ENCODE measurements at places on chromosomes 7 and 10.

- no peak for DNase-seq
Measured at GRCh38 chr7:1572111-1572822, 2.4 kb upstream of the PSMG3 start.

DNA sequence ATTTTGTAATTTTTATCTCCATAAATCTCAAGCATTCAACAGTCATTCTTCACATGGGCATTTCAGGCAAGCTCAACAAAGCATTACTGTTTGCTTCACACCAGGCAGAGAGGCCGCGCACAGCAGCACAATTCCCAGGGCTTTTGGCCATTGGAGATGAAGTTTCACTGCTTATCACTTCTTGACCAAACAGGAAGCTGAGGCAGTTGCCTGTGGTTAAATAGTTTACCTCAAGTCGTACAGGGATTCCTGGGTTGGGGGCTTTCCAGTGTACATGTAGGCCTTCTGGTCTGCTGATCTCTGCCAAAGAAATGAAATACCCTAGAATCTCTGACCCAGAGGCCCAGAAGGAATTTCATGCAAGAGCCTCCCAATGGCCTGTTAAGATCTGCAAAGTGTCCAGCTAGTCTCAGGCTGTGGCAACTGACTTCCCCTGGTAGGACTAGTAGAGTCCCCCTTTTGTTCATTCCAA lies 11.2 kb upstream of the PRDX3 start:
- DNase-seq, result no peak

GRCh38 chr10:79229071-79229541 lies 118.2 kb upstream of the PPIF start:
- no peak for DNase-seq

DNA sequence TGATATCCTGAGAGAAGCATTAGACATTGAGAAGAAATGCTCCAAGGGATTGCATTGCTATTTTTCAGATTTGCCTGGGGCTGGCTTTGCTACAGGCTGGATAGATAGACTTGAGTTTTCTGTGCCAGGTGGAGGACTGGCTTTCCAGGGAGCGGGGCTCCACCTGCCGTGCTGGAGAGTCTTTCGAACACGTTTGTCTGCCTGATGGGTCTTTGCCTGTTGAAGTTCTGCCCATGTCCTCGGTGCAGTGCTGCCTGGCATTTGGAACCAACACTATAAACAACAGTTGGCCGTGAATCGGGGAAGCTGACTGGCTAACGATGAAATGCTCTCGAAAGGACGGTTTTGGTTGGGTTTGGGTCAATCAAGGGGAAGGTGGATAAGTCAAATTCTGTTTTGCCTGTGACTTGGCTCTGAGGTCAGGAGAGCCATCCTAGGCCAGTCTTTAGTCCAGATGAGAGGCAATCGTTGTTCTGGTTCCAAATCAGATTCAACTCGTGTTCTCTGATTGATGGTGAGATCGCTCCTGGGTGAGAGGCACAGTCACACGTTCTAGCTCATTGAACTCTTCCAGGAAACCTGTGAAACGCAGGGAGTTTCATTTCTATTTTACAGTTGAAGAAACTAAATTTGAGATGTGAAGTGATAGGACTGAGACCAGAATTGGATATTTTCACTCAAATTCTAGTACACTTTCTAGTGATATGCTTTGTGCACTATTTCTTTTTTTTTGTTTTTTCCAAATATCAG lies 599.0 kb downstream of the TYW1 start:
- no peak for DNase-seq

Data from activated naive CD8-positive, alpha-beta T cell treated with anti-CD3 and anti-CD28 coated beads, Interleukin-2, amount 50 U/mL, for 16 hours (primary cell).